Cardiac atrium fibroblast (primary cell): ENCODE measurements at places on chromosomes 3 and 15. TPM values are rescaled to one million over a fixed set of nuclear protein-coding genes. Genes with fewer than 3 reads are reported as not detected.

FGF12 gene
- 2.6 TPM in 1 of 2 replicates, not detected in the other for total RNA-seq

RTP3 gene
- not detected in 2 replicates for total RNA-seq

SNX22 gene
- total RNA-seq = under 0.01 TPM in 1 of 2 replicates, not detected in the other

DNAH12 gene
- 0.16 TPM in 1 of 2 replicates, not detected in the other for total RNA-seq

ADIPOQ gene
- not detected in 2 replicates for total RNA-seq

EXD1 gene
- total RNA-seq = not detected in 2 replicates
